Stimulated activated CD4-positive, alpha-beta T cell treated with anti-CD3 and anti-CD28 coated beads, Interleukin-1b, Interleukin-23, amount 100 ng/mL, for 1 hour (primary cell): ENCODE measurements at places on chromosomes 6 and 20.

DNA sequence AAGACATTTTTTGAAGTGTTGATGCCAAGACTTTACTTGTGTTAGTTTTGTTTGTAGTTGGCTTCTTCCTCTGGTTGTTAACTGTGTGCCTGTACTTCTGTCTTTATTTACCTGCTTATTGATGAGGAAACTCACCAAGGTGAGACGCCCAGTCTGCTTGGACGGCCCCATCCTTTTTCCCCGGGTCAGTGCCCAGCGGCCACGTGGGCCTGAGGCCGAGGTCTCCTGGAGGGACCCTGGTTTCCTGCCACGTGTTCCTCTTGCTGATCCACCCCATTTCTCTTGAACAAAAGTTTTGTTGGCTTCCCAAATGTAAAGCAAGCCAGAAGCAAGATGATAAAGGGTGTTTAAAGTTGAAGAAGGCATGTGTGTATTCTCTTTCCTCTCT is 24.8 kb downstream of the DUSP22 start:
- DNase-seq: no peak

DNA sequence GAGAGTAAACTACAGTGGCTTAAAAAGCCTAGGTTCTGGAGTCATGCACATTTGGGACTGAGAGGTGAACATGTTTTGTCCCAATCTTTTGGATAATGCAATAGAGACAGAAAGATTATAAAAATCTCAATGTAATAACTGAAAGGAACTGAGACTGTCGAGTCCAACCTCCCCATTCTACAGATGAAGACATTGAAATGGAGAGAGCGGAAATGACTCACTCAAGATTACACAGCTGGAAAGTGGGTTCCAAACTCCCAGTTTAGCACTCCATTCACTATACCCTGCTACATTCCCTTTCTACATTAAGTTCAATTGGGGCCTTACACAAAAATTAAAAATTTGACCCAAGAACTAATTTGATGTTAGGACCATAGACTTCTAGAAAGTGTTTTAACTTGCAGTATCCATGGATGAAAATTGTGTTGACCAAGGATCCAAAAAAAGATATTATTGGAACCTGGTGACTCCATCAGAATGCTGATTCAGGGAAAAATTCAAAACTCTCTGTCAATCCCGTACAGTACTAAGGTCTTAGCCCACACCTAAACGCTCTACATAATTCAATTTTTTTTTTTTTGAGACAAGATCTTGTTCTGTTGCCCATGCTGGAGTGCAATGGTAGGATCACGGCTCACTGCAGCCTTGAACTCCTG is 1.5 kb upstream of the ILRUN start:
- DNase-seq: no peak

- DNase-seq: no peak
These were observed 91.4 kb downstream of the THBS2 start for GRCh38 chr6:169162249-169162648.

- DNase-seq: no peak
These were observed 392.5 kb upstream of the SASH1 start for GRCh38 chr6:147949981-147950622.

DNA sequence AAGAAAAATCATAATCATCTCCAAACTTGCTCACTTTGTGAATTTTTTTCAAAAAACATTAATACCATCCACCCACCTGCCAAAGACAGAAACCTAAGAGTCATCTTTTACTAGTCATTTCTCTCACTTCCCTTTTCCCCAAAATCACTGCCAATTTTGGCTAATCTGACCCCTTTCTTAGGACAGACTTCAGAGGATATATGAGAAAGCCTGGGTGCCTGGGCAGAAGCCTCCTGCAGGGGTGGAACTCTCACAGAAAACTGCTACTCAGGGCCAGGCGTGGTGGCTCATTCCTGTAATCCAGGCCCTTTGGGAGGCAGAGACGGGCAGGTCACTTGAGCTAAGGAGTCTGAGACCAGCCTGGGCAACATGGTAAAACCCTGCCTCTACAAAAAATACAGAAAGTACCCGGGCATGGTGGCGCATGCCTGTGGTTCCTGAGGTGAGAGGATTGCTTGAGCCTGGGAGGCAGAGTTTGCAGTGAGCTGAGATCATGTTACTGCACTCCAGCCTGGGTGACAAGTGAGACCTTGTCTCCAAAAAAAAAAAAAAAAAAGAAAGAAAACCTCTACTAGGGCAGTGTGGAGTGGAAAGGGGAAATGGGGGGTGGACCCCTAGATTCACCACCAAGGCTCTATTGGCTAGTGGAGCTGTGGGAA is 3.8 kb downstream of the DEK start:
- DNase-seq: no peak

- DNase-seq: no peak
These were observed 58.3 kb downstream of the THEMIS start for GRCh38 chr6:127842562-127842961.

DNA sequence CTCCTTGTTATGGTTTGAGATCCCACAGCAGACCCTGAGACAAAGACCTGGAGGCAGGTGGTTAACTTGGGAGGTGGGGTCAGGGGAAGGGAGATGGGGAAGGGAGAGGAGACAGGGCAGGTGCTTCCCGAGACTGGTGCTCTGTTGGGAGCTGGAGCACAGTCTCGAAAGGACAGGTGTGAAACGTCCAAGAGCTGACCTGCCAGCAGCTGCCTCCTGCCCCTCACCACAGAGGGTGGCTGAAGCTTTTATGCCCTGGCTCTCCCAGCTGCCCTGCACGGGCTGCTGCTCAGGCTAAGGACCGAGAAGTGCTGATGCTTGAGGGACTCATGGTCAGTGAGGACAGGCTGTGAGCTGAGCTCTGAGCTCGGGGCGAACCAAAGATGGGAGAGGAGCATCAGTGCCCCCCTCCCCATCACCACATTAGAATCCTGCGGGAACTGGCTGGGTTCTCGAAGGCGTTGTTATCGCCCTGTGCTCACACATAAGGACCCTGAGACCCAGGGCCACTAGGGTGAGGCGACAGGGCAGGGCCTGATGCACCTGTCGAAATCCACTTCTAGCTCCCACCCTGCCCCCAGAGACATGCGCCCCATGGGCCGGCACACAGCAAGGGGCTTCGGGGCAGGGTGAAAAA is 25.3 kb upstream of the CD93 start:
- no peak for DNase-seq

GRCh38 chr20:1568163-1568490 is 10.6 kb upstream of the SIRPD start:
- DNase-seq: no peak

DNA sequence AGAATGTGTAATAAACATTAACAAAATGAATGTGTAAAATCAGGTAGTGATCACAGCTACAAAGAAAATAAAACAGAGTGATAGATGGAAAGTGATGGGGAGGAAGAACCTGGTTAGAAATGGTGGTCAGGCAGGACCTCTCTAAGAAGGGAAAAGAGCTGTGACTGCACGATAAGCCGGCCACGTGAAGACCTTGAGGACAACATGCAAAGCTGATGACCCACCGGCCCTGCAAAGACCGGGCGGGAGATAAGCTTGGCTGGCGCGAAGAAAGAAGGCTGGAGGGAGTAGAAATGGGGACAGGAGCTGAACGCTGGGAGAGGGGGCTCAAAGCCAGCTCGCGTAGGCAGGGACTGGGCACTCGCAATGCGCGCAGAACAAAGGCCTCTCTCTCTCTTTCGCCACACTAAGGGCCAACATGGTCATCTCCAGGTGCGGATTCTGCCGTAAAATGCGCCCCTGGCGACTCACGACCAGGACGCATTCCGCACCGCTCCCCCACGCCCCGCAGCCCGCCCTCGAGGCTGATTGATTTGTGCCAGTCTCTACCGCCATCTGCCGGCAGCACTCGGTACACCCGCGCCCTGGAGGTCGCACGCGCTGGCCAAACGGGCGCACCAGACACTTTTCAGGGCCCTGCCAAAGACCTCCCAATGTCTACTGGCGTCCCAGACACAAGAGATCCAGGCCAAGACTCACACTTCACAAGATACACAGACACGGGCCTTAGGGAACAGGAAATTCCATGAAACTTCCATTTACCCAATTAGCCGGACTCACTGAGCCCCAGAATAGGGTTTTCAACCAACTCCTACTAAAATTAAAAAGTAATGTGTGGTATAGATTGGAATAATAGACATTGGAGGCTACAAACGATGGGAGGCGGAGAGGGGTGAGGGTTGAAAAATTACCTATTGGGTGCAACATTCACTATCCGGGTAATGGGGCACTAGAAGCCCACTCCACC is 9.4 kb downstream of the DEFB132 start:
- DNase-seq: peak; percentile 73

DNA sequence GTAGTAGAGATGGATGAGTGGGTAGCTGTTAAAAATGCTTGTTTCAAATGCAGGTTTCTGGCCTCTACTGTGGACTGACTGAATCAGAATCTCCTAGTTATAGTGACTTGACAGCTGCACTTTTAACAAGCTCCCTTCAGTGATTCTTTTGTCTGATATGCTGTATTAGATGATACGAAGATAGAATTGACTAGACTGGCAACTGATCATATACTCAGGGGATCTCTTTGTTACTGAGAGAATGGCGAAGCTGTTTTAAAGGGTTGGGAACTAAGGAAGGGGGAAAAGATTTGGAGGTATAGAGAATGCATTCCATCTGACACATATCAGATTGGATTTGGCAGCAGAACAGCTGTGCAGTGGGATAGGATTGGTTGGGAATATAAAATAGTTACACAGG is 7.0 kb downstream of the ENPP4 start:
- no peak for DNase-seq

DNA sequence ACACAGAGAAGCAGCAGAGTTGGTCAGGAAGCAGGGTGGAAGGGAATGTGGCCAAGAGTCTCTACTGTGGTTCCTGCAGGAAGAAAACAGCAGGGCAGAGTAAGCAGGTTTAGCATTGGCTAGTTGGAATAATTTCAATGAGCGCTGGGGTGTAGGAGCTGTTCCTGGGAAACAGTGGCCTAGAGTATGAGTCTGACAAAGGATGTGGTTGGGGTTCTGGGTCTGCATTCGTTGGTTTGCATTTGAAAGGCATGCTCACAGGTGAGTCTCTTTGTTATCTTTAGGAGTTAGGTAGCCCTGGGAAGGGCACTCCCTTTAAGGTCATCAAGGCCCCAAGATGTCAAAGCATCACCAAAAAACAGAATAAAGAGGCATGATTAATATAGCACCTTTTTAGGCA is 911.6 kb upstream of the SLC35B3 start:
- DNase-seq: no peak

- no peak for DNase-seq
These were observed 13.5 kb downstream of the PFDN4 start for GRCh38 chr20:54221353-54221752.

GRCh38 chr20:33554914-33555420 is 65.1 kb downstream of the CBFA2T2 start:
- no peak for DNase-seq

- no peak for DNase-seq
These were observed 64.5 kb upstream of the DST start for GRCh38 chr6:56706981-56707726.

GRCh38 chr20:46970937-46971630 is 76.4 kb downstream of the EYA2 start:
- DNase-seq: no peak

GRCh38 chr6:11432713-11433450 is 104.7 kb upstream of the TMEM170B start:
- DNase-seq: no peak

DNA sequence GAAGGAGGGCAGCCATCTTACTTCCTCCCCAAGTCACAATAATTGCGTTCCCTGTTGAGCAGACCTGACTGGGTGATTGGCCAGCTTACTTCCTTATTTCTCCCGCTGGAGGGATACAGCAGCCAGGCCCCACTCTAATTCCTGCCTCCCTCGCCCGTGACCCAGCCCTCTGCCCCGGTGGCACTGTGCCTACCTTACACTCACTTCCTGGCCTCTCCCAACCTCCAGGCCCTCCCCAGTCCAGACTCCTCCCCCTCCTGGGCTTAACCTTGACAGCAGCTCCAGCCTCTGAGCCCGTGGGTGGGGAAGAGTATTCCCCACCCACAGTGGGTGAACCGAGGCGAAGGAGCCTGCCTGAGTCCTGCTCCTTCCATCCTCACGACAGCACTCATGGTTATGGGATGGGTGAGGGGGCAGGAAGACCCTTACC is 3.0 kb downstream of the BAK1 start:
- no peak for DNase-seq

GRCh38 chr20:4135385-4136077 is 120.2 kb upstream of the RNF24 start:
- no peak for DNase-seq

DNA sequence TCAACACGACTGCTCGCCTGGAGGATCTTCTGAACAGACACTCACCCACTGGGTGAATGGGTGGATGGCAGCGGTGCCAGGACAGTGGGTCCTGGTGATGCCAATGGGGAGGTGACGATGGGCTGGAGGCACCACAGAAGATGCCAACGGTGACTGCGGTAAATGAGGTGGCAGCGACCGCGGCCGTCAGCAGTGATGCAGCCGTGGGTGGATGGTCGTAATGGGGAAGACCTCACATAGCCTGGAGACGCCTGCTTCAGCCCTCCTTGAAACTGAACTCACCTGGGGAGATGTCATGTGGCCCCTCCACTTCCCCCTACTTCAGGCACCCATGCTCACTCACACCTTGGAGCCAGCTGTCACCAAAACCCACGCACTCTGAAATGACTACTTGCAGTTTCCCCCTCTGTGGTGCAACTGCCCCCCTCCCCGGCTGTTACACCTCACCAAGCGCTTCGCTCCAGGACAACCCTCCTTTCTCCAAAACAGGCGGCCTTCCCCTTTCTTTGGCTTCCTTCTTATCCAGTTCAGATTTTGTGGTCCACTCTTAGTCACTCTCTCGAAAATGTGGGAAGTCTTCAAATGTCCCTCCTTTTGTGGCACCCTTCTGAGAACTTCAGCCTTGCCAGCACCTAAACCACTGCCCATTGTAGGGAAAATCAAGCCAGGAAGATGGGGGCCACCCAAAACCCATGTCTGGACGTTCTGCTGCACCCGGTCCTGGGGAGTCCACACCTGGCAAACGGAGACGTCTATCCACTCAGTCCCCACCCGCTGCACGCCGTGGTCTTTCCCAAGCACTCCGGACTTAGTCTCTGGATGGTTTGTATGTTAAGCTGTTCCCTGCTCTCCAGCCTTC is 10.4 kb upstream of the ABHD16B start:
- no peak for DNase-seq

GRCh38 chr20:32920530-32921298 is 62.0 kb downstream of the EFCAB8 start:
- DNase-seq: no peak

- DNase-seq: no peak
These were observed 86.8 kb downstream of the PLCB1 start for GRCh38 chr20:8218861-8219260.

GRCh38 chr6:38194282-38194572 is 374.7 kb downstream of the ZFAND3 start:
- no peak for DNase-seq

- no peak for DNase-seq
These were observed 379.3 kb downstream of the CD109 start for GRCh38 chr6:74075323-74075722.

- no peak for DNase-seq
These were observed 8.9 kb downstream of the SNHG17 start for GRCh38 chr20:38426006-38426897.

- no peak for DNase-seq
These were observed 65.3 kb downstream of the NRSN1 start for GRCh38 chr6:24191346-24191745.

DNA sequence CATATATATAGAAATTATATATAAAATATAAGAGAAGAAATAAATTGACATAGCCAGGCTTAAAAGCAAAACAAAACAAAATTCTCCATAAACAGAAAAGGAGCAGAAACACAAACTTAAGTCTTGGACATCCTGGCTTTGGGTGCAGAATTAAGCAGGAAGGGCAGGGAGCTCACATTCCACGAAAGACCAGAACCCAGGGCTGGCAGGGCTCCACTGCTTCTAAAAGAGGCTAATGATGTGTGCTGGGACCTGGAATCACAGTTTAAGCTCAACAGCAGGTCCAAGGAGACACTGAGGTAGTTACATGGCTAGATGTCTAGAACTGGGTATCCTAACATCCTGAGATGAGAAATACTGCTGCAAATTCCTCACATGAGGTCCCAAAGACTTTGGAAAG is 210.3 kb downstream of the WDR27 start:
- no peak for DNase-seq
